AML-193 (cell line): ENCODE measurements at places on chromosomes 6 and 20.

GRCh38 chr6:2756241-2756640 lies 5.5 kb upstream of the MYLK4 start:
- no peak for DNase-seq

- DNase-seq, result no peak
These were observed 23.3 kb upstream of the TOP1 start for GRCh38 chr20:41005361-41005729.

DNA sequence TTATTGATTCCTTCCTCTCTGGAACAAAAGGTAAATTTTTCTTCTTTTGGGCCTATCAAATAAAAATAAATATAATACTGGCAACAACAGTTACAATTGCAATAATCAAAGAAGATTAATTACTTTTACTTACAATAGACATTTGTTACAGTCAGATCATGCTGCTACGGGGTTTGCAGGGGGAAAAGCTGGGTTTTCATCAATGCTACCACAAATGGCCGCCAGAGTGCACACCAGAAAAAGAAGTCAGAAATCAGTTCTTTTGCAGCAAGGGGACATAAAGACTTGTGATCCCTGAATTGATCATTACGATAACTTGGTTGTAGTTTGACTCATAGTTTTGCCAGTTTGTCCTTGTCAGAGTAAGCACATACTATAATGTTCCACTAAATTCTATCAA lies 714.5 kb upstream of the EYS start:
- DNase-seq, result no peak

GRCh38 chr6:156994215-156995076 lies 217.3 kb downstream of the ARID1B start:
- no peak for DNase-seq

GRCh38 chr6:23659125-23659524 lies 466.9 kb upstream of the NRSN1 start:
- DNase-seq, result no peak

DNA sequence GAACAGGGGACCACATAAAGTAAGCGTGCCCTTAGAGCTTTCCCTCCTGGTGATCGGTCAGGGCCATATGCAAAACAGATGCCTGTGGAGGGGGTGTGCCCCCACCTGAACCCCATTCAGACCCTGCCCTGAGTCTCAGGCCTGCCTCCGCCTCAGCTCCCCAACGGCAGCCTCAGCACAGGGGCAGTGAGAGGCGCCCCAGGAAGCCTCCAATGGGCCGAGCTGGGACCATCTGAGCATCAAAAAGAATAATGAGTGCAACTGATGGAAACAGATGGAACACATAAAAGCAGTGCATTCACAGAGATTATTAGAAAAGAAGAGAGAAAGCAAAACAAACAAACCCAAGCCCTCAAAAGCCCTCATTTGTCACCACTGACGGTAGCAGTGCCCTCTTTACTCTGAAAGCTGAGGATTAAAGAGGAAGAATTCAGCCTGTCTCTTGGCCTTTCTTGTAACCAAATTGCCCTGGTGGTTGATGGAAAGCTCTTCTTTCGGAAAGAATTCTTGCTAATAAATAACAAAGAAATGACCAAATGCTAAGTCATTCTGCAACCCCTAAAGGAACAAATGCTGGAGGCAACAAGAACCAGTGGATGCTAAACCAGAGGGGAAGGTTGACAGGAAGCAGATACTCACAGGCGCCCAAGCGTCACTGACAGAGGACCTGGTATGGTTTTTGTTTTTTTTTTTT lies 6.8 kb downstream of the ADISSP start:
- DNase-seq, result no peak

- DNase-seq, result no peak
These were observed 16.9 kb downstream of the GFOD1 start for GRCh38 chr6:13470238-13471140.

DNA sequence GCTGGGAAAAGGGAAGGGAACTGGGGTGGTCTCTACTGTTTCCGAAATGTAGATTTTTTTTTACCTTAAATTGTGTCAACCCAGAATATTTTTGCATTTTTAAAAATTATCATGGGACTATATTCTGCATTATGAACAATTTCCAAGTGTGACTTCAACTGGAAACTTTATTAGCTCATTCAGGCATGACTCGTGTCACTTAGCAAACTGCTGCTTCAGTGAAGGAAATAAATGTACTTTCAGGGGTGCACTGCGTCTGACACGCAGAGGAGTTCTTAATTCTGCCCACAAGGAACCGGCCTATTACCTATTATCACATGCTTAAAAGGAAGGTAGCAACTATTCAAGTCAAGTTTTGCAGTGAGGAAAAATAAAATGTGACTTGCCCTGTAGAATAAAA lies 291.3 kb upstream of the PRDM1 start:
- no peak for DNase-seq

DNA sequence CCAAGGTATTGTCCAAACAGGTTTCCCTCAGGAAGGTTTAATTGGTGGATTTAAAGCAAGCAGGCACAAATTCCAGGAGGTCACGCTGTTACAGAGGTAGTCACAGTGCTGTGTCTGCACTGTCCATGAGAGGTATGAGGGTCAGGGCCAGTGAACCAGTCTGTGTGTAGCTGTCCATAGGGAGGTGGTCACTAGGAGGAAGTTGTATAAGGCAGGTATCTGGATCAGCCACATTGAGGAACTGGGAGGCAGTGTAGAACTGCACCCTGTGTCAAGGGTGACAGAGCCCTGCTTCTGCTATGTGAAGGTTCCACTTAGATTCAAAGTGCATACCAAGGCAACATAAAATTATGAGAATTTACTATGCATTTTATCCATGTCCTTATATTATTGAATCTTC lies 73.3 kb downstream of the MAP3K4 start:
- no peak for DNase-seq
